RCC 7860 (cell line): ENCODE measurements at places on chromosomes 1 and 21.
A peak's percentile ranks its signal among the peaks of the same experiment; 100 is the strongest.

GRCh38 chr1:211377539-211378450, 51.2 kb downstream of the TRAF5 start:
- DNase-seq: no peak

GRCh38 chr1:61636376-61636775, 88.6 kb downstream of the TM2D1 start:
- DNase-seq: no peak

GRCh38 chr1:160004001-160004400, 27.8 kb downstream of the PIGM start:
- no peak for DNase-seq

DNA sequence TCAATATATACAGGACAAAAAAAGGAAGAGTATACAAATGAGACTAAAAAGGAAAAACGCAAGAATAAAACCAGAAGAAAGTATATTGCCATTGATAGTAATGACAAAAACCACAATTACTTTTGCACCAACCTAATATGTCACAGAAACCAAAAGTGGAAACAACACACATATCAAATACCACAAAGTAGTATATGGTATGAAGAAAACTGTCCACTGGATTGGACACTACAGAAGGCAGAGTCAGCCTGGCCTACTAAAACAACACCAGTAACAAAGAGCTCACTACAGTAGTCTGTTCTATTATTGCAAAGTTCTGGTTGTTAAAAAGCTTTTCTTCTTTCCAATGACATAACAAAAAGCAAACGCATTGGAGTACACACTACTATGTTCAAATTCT, 17.7 kb downstream of the TESK2 start:
- DNase-seq: no peak

DNA sequence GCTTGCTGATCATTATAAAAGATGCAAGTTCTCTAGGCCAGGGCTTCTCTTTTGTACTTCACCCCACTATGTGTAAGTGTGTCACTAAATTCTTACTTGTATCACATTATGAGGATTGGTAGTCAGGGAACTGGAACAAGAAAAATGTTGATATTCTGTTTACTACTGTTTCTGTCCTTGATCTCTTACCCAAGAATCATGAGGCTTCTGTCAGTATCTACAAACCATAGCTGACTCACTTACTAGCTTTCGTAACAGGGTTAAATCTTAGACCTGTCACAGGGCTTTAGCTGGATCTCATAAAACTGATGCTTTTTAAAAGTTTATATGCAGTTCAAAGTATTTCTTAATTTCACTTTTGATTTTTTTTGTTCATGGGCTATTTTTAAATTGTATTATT, 681.2 kb downstream of the PLPP3 start:
- DNase-seq: peak; percentile 6

DNA sequence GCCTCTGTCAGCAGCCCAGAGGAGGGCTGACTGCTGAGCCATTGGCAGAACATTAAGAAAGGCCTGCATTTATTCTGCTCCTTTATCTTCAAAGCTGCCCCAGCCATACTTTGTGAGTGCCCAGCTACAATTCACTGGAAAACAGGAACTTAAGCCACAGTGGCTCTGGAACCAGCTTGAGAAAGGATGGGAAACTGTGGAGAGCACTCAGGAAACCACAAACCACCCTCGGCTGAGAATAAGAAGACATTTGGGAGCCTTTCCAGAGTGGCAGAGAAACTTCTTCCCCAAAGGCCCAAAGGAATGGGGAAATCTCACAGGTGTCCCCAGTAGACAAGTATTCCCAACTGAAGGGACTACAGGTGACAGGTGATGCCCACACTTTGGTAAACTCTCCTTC, 1.8 kb downstream of the LAMB3 start:
- no peak for DNase-seq
